ENCODE measurements at places on chromosomes 11 and 22.
A peak's percentile ranks its signal among the peaks of the same experiment; 100 is the strongest.

- DNase-seq, result no peak
These were observed 7.7 kb downstream of the SCN2B start for GRCh38 chr11:118168751-118169150.

DNA sequence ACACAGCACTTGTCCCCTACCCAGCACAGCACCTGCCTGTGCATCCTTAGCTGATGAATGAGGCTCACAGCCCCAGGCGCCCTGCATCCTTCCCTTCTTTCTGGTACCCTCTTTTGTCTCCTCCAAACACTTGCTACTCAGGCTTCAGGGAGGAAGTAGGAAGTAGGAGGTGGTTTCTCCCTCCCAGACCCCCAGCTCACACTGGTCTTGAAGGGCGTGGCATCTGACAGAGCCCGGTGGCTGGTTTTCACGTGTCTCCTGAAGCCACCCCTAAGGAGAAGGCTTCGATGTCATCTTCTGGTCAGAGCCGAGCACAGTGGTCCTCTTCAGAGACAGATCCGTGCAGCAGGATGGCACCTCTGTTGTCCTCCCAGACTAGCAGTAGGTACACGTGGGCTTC is 109.8 kb downstream of the PTPRJ start:
- DNase-seq, result no peak

DNA sequence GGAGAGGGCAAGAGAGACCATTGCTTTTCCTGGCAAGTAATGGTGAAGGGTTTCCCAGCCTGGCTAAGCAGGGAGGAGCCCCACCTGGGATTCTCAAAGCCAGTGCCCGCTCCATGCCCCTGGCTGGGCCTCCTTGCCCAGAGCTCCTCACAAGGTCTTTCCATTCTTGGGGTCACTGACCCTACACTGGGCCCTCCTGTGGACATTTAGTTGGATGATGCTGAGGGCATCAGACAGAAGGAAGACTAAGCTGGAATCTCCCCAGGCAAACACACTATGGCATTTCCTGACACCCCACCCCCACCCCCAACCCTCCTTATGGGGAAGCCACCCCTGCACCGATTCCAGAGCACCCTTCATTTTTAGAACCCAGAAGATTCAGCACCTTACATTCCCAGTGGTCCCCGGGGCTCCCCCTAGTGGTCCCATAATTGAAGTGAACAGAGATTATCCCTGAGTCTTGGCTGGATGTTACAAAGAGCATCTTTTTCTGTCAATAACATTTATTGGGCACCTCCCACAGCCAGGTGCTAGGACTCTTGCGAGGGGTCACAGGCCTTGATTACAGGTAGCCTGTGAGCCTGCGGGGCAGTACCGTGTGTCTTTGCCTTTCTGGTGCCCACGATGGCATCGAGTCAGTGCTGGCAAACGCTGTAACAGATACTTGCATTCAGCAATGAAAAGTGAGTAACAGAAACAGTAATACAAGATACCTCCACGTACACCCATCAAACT is 548.5 kb downstream of the BUD13 start:
- DNase-seq, result peak; percentile 18

GRCh38 chr11:17217401-17217800 is 9.6 kb upstream of the PIK3C2A start:
- DNase-seq, result no peak

DNA sequence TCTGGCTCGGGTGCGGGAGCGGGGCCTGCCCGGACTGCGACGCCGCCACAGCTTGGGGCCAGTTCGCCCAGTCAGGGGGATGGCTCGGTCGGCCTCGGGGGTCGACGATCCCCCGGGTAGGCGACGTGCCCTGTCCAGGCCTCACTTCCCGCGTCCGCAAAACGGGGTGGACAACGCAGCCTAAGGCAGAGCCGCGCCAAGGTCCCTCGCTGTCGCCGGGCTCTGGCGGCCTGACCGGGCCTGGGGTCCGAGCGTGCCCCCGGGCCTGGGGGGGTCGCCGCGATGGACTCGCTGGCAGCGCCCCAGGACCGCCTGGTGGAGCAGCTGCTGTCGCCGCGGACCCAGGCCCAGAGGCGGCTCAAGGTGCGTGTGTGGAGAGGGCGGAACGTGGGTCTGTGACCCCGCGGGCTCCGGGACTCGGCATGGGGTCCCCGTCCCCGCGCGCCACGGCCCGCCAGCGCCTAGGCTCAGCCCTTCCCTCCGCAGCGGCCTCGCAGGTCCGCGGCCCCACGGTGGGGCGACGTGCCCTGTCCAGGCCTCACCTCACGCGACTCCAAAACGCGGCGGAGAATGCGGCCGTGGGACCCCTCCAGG is 4.2 kb downstream of the SEPTIN5 start:
- DNase-seq, result no peak

DNA sequence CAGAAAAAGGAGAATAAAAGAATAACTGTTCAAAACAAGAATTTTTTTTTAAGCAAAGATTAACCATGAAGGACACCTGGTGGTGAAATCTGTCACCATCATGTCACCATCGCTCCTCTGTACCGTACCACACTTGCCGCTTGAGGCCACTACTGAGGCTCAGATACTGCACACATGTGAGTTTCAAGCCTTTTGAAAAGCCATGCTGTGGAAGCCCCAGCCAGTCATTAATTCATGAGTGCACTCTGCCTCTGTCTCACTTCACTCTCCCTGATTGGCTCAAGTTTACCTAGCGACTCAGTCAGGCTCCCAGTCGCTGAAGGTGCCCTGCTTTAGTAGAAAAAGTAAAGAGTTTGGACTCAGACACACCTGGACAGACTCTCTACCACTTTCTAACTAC is 6.6 kb upstream of the MS4A12 start:
- DNase-seq, result peak; percentile 69

DNA sequence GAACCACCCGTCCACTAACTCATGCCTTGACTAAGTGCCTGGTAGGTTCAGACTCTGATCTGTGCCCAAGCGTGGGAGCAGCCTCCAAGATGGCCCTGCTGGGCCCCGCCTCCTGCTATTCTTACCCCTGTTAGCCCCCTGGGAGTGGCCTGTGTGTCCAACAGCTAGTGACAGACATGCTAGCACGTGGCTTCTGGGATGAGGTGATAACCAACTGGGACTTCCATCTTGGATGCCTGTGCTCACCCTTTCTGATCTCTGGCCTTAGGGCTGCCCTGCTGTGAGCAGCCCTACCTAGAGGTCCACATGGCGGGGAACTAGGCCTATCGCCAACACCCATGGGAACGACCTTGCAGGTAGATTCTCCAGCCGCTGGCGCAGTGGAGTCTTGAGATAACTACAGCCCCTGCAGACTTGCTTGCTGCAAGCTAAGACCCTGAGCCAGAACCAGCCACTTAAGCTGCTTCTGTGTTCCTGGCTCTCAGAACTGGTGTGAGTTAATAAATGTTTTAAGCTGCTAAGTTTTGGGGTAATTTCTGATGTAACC is 2.7 kb downstream of the MRPL21 start:
- no peak for DNase-seq

DNA sequence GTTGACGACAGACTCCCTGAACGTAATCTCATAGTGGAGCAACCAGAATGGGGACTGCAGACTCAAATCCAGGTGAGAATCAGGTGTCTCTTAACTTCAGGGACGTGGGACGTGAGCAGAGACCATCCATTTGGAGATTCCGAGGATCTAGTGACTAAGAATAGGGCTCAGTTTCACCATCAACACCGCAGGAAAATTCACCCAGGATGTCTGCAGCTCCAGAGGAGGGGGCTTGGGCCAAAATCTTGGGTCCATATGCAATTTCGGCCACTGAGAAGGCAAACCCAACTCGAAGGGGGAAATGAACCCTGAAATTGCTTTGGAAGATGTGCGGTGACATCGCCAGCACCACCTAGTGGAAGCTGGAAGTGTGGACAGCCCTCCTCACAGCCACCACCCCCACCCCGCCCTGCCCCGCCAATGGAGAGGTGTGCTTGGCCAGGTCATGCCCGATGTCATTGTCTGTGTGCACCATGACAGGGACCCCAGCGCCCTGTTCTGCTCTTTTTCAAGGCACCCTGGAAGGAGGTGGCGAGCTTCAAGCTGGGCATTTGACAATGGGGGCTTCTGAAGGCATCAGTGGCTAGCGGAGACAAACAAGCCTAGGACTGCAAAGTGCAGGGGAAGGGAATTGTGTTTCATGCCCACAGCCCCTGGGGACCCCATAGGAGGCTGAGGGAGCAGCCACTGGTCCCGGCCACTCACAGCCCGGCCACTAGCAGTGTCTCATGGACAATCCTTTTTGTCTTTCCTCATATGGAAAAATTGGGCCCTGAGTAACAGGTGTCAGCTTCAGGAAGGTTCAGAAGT is 24.8 kb downstream of the APOL1 start:
- DNase-seq, result peak; percentile 62

- DNase-seq, result no peak
These were observed 136.1 kb downstream of the TENM4 start for GRCh38 chr11:79304599-79305212.

DNA sequence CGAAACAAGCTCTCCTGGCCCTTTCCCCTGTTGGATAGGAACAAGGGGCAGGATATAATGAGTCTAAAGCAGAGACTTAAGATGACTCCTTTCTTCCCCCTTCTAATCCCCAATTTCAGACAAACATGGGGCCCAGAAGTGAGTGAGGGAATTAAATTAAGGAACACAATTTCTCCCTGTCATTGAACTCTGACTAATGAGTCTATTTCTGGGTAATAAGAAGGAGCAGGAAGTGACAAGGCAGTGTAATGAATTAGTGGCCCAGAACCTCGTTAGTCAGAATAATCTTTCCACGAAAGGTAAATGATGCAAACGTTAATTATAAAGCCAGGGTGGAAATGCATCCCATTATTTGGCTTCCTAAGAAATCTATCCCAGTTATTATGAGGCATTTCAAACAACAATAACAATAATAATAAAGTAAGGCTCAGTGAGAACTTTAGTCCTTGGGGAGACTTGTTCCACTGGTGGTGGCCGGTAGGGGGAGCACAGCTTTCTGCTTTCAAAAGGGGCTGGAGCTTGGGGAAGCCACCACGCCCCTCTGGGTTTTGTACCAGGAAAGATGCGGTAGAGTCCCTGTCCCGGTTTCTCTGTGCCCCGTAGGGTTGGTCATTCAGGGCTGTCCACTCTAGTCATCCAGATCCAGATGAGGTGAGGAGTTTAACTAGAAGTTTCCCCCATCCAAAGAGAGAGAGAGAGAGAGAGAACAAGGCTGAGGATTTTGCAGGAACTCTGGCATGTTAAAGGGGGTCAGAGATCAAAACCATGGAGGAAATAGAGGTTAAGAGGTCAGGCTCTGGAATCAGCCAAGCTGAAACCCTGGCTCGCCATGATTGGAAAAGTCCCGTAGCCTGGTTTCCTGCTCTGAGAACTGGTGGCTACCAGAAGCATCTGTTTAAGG is 298.3 kb downstream of the NTM start:
- DNase-seq, result peak; percentile 57

DNA sequence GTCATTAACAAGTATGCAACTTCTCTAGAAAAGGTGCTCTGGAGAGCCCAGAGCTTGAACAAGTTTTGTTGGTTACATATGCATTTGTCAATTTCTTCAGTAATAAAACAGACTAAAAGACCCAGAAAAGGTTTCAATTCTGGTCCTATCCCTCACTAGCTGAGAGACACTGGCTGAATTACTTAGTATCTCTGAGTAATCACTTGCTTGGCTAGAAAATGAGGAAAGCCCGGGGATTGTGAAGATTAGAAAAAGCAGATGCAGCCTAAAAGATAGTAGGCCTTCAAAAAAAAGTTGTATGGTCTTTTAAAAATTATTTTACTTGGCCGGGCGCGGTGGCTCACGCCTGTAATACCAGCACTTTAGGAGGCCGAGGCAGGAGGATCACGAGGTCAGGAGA is 41.2 kb downstream of the MAPK1 start:
- no peak for DNase-seq

DNA sequence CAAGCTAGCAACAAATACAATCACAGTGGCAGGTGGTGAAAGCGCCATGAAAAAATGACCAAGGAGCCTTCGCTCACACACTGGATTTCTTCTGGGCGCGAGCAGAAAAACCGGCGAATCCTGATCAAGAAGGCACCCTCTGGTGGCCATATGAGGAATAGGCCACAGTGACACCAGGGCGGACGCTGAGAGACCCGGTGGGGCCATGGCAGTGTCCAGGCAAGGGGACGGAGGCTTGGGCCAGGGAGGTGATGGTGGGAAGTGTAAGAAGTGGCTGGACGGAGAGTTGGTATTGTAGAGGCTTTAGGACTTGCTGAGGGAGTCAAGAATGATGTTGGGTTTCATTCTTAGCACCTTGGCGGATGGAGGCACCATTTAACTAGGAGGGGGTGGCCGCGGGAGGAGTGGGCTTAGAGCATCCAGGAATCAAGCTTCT is 16.9 kb upstream of the RAC2 start:
- peak; percentile 70 for DNase-seq

Data from inflammatory macrophage (primary cell).